Naive B cell (primary cell): ENCODE measurements at places on chromosomes 6 and 20.

DNA sequence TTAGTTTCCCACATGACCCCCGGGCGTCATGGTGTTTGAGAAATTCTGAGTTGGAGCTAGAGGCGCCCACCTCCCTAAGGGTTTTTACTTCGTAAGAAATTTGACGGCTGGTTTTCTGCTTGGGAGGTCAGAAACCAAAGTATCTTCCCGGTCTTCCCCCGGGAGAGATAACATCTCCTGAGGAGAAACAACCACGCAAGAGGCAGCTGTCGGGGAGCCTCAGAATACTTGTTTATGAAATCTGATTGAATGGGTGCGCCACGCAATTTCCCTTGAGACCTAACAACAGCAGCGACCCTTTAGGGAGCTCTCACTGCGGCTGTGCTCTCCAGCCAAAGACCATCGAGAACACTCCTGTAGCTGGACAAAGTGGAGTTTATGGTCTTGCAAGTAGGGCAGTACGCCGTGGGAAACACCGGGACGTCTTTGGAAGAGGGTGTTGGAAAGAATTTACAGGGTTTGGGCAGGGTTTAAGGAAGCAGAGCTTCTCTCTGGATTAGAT is 608 bp upstream of the EIF2S2 start:
- DNase-seq: no peak

GRCh38 chr20:59987135-59987534 is 28.9 kb downstream of the CDH26 start:
- no peak for DNase-seq

DNA sequence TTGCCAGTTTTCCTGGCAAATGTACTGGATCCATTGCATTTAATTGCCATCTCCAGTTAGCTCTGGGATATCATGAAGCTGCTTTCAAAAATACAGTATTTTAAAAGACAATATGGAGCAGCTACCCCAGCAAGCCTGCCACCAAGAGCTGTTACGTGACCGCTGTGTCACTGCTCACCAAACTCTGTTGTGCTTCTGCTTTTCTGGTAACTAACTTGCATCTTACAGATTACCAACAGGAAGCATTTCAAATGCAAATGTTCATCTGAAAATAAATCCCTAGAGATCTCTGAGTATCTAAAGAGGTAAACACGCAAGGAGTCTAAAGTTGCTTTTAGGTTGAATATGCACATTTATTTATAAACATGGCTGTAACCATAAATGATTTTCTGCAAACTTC is 1008.3 kb downstream of the KIF16B start:
- peak; percentile 12 for DNase-seq

DNA sequence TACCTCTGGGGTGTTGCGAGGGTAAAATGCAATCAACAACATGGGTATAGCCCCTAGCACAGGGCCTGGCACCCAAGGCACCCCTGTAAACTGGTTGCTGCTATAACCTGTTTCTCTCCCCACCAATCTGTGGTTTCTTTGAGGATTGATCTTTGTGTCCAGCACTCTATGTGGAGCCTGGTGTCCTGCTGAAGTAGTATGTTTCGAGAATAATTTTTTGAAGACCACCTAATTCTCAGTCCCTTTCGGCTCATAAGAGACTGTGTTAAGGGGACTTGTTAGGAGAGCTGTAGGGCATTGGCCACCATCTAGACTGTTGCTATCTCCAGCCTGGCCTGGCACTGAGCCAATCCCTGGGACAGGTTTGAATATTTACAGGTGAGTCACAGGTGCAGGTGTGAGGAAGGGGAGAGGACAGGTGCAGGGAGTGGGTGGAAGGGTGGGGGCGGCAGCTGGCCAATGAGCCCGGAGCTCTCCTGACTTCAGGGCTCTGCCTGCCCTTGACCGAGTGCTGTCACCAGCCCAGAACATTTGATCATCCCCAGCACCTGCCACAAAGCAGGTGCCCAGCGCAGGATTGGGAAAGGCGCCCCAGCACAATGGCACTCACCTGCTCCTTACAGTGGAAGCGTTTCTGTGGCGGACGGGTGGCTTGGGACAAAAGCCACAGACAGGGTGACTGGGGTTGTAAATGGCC is 8.1 kb upstream of the C20orf144 start:
- no peak for DNase-seq

DNA sequence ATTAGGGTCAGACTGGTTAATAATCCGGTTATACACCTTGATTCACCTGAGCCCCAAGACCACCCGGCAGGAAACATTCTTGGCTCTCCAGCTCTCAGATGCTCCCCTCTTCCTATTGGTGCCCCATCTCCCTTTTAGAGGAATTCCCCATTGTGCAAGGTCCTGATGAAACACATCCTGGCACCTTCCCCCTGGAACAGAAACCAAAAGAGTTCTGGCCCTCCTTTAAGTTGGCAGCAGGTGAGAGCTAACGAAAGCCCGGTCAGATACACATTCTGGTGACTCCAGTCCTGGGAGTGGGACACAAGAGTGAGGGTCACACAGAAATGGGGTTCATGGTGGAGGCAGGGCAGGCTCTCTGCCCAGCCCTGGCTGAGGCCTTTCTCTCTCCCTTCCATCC is 32.2 kb downstream of the RSPO4 start:
- DNase-seq: no peak

GRCh38 chr6:111326563-111326962 is 156.5 kb downstream of the REV3L start:
- DNase-seq: no peak

- DNase-seq: no peak
Measured at GRCh38 chr20:3275064-3275935, 36.3 kb upstream of the SLC4A11 start.

GRCh38 chr6:7000825-7001777 is 106.7 kb upstream of the RREB1 start:
- DNase-seq: no peak
